Stimulated activated CD4-positive, alpha-beta T cell treated with anti-CD3 and anti-CD28 coated beads, TNF-alpha, amount 100 ng/mL, for 48 hours (primary cell): ENCODE measurements at places on chromosomes 11 and 22.
A peak's percentile ranks its signal among the peaks of the same experiment; 100 is the strongest.

DNA sequence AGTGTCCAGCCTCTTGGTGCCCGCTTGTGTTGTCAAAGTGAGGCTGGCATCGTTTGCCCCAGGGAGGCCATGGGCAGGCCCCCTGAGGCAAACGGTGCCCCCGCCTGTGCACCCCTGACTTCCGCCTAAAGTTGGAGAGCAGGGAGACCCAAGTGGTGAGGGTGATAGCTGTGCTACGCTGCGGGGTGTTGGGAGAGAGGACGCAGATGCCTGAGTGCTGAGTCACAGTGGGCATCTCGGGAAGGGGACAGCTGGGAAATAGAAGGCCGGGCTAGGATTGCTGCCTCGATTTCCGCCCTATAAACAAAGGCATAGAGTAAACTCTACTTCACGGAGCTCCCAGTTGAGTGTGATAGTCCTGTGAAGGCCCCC, 5.8 kb downstream of the GRIK4 start:
- DNase-seq = no peak

- DNase-seq = no peak
These were observed 19.3 kb downstream of the ENDOD1 start for GRCh38 chr11:95108671-95109551.

DNA sequence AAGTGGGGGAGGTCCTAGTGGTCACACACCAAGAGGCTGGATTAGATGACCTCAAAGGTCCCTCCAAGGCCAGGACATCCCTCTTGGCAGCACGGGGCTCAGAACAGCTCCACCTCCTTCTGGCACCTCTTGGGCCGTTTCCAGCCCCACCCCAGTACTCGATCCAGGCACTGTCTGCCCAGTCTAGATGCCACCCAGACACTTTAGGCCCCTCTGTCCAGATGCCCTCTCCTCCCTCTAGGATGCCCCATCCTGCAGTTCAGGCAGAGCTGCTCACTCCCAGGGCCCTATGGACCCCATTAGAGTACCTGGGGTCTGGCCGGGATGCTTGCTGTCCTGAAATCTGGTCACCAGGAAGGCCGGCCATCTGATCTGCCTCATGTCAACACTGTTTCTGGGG, 34.7 kb upstream of the PRR5 start:
- no peak for DNase-seq

- peak; percentile 30 for DNase-seq
These were observed 8.2 kb downstream of the UPB1 start for GRCh38 chr22:24503137-24503842.

DNA sequence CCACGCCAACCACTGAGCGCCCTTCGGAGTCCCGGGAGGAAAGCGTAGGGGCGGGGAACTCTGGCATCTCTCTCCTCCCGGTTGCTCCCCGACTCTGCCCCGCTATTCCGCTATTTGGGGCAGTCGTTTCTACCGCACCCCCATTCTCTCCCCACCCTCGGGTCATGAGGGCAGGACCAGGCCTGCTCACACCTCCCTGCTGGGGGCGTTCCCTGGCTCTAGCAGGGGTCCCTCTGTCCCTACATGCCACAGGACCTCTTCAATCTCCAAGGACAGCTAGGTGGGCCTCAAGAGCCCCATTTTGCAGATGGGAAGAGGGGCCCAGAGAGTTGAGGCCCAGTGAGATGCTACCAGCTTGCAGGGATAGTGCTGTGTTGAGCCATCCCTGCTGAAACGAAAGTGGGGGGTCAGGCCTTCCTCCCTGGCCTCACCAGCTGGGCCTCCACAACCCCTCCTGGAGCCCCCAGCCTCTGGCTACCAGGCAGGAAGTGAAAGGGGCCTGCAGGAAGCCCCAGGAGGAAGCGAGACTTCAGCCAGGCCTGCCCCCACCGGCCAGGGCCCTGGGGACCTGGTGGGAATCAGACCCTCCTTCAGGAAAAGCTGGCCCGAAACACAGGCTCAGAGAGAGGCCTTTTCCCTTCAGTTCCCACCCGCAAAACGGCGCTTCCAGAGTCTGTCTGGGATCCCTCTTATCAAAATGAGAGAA, 5.5 kb upstream of the SHISA8 start:
- DNase-seq = no peak

DNA sequence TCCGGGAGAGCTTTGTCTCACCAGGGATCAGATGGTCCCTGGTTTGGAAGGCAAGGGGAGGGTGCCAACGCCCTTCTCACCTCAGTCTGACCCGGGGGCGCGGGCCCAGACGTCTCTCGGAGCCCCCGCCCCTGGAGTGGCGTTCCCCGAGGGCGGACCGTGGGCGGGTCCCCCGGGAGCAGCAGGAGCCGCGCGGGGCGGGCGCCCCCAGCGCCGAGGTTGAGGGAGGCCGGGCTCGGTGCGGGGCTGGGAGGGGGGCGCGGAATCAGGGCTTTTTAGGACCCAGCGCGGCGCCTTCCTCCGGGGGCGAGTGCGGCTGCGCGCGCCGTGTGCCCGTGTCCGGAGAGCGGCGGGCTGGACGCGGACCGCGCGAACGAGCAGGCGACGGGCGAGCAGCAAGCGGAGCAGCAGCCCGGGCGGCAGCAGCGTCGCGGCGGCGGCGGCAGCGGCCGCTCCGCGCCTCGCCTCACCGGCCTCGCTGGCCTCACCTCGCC, at the start of gene KCNC1:
TSS of gene KCNC1 (plus strand) at position 364 of the 494 bp plus-strand sequence. CDS start 1,222 bp downstream, outside the sequence.
- no peak for DNase-seq

DNA sequence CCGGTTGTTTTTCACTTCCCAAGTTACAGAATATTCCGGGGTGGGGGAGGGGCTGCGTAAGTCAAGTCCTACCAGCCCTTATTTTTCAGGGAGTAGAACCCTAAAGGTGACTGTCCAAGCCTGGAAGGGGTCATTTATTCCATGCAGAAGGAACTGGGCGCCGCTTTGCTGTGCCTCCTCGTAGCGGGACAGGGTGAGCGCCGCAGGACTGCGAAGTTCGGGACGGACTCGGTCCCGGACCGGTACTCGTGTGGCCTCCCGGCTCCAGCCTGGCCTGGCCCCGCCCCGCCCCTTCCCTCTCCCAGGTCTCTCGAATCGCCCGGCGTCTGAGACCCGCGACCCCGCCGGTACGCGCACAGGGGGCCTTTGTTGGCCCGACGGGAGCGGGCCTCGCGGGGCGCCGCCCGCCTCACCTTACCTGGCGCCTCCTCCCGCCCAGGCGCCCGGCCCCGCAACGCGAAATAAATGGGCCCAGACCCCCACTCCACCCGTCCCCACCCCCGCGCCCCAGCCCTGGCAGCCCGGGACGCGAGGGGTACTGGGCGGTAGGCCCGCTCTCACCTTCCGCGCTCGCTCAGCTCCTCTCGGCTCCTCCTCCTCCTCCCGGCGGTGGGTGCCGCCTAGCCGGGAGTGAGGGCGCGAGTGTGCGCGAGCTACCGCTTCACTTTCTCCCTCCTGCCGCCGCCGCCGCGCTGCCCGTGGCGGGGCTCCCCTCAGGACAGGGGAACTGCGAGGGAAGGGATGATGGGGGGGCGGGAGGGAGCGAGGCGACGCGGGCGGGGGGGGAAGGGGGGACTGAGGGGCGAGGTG, 698 bp downstream of the PAK1 start:
- DNase-seq = no peak

- DNase-seq = no peak
These were observed 40.2 kb downstream of the EP300 start for GRCh38 chr22:41132550-41132949.

DNA sequence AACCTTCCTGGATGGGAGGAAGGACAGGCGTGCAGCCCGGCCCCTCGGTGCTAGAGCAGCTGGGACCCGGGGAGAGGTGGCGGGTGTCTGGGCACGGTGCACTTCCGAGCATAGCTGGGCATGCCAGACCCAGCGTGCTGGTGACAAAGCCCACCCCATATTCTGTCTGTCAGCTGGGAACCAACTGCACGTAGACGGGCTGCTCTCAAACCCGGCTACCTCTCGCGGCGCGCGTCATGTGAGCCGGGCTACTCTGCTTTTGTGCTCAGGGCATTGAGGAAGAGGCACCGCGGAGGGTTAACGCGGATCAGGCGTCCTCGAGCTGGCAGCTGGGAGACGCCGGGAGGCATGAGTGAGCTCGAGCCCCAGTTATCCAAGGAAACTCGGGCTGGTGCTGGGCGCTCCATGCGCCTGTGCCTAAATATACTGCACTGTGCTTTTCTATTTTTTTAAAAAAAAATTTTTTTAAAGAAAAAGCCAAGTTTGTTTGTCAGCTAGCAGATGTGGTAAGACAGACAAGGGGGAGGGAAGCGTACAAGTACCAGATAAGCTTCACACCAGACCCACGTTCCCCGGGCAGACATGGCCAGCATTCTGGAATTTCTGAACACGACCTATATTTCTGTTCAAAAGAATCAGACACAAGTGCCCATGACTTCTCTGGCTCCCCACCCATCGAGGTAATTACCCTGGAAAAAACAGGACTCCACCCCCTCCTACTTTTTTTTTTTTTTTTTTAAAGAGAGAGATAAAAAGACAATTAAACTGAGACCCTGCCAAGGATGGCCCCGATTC, 425.6 kb downstream of the SHANK2 start:
- no peak for DNase-seq

DNA sequence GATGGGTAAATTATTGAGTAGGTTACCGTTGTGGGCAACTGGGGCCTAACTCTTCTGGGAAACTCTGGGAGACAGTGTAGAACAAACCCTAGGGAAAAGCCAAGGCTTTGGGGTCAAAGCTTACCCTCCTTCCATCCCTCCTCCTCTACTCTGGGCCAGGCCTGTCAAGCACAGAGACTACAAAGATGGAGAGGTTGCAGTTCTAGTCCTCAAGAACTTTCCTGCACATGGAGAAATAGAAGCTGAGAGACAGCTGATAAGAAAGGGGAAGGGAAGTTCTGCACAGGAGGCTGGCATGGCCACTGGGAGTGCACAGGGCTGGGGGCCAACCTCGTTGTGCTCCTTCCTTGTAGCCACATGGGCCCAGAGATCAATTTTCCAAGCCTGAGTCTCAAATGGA, 67.2 kb upstream of the ALX4 start:
- no peak for DNase-seq

GRCh38 chr22:49215840-49216239, 611.8 kb downstream of the BRD1 start:
- no peak for DNase-seq

- DNase-seq = no peak
These were observed 35.0 kb upstream of the OR6M1 start for GRCh38 chr11:123841174-123841573.

DNA sequence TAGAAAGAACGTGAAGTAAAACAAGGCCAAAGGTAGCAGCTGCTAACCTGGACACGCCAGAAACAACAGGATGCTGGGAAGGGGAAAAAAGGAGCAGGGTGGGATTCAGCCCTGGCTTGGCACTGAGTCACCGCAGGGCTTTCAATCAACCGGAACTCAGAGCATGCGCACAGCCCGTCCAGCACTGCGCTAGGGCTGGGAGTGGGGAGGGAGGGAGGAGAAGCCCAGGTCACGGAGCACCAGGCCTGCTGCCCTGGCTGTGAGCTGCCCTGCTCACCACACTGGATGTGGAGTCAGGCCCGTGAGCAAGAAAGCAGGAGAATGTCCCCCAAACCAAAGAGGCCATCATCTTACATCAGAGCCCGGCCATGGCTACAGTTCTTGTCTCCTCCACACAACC, 51.5 kb downstream of the APOL1 start:
- DNase-seq = no peak

- no peak for DNase-seq
These were observed 18.9 kb downstream of the TOM1 start for GRCh38 chr22:35318346-35319215.

DNA sequence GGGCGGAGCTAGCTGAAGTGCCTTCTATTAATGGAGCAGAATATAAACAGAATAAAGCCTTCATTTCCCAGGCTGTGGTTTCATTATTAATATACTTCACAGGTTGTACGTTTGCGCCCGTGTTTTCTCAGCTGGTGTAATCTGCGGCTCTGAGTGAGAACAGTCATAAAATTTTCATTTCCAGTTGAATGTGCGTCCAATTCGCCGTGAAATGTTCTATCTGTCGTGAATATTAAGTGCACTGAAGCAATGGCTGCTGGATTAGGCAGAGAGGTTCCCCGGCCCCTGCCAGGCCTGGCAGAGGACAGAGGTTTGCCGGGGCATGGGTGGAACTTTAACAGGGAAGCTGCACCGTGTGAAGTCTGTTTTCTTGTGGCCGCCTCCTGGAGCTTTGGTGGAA, 874.4 kb downstream of the NTM start:
- DNase-seq = no peak

DNA sequence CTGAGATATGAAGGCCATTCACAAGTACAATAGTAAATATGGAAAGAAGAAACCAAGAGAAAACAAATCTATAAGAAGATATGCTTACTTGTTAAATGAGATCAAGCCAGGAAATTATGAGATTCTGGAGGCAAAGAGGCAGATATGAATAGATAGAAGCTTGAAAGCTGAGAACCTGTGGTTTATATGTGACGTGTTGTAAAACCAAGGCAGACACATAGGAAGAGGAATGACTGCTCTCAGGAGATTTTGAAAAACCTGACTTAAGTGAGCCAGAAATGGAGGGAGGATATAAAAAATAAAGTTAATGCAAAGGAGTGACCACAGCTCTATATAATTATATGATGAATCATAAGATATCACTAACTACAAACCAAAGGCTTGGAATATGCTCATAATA, 1160.5 kb upstream of the CNTN5 start:
- no peak for DNase-seq

DNA sequence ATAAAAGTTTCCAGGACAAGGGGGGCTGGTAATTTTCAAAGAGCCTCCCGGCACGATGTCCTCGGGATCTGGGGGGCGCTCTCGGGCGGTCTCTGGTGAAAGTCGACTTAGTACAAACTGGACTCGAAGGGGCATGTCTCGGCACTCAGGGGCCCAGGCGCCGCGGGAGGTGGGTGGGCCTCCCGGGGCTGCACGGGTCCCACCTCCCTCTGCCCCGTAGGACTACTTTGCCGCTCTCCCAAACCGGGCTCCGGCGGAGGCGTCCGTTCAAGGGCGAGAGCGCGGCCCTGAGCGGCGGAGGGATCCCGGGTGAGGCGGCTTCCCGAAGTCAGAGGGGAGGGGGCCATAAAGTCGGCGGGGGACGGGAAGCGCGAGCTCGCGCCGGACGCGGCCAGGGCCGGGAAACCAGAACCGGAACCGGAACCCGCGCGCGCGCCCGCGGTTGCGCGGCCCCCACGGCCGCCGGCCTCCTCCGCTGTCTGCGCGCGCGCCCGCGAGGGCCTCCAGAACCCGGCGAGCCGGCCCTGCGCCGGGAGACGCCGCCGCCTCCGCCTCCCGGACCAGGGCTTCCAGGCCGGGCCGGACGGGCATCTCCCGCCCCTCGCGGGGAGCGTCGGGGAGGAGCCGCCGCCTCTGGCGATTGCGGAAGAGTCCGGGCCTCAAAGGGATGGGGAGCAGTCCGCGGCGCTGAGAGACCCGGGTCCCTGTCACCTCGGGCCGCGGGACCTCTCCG, at the start of gene ARHGEF12:
TSS of gene ARHGEF12 (plus strand) at position 506 of the 733 bp plus-strand sequence. CDS start 831 bp downstream, outside the sequence.
- DNase-seq = peak; percentile 75
